ENCODE measurements at places on chromosomes 16 and 17.

- no peak for DNase-seq
These were observed 470.7 kb upstream of the RBFOX1 start for GRCh38 chr16:6861815-6862477.

DNA sequence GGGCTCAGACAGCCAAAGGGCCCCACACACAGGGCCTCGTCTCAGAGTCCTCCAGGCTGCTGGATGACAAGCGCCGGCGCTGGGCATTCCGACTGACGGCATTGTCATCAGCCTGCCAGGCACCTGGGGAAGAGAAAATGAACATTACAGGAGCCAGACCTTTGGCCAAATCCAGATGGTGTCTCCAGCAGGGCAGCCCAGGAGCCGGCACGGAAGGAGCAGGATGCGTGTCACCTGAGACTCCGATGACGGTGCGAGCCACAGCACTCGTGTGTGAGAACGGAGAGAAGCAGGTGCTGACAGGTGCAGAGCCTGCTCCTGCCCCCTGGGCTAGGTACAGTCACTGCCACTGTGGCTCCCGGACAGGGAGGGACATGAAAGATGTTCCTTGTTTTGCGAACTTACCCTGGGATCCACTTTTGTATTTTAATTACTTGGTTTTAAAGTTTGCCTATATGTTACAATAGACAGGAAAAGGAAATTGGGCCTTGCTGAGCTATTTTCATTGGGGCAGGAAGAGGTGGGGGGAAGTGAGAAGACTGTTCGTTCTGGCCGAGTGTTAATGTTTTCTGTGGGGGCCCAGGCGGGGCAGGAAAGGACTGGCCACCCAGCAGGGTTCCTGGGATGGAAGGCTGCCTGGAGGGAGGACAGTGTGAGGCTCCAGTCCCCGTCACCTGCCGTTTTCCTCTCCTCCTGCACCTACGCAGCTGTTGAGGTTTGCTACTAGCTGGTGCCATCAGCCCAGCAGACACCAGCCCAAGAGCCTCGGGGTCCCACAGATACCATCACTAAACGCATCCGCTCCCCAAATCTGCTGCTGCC is 4.4 kb upstream of the FOXJ1 start:
- DNase-seq = no peak

DNA sequence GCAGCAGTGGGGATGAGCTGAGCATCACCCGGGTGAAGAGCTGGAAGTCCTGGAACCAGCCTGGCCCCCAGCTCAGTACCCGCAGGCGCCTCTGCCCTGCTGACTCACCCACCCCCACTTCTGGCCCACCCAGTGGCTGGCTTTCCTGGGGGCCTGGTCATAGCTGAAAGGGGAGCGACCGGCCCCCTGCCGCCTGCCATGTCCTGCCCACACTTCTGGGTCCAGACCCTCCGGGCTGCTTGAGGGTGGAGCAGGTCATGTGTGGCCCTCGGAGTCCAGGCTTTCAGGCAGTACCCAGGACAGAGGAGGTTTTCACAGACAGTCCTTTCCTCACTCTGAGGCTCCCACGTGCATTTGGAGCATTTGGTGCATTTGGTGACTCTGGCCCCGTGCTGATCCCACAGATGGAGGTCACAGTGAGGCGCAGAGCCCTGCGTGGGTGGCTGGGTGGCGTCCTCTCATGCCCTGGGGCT is 7.1 kb upstream of the PIEZO1 start:
- no peak for DNase-seq

DNA sequence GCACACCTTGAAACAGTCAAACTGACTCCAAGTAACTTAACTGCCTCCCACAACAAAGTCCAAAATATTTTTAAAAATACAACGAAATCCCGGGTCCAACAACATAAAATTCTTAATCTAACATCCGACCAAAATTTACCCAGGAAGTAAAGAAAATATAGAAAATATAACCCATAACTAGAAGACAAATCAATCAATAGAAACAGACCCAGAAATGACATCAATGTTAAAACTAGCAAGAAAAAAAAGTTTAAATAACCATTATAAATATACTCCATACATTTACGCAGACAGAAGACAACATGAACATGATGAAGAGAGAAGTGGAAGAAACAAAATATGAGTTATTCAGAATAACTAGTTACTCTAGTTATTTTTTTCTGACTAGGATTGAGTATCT is 3.7 kb downstream of the ZNF597 start:
- no peak for DNase-seq

GRCh38 chr17:4170639-4171280 is 27.8 kb downstream of the CYB5D2 start:
- no peak for DNase-seq

GRCh38 chr16:13543850-13544249 is 376.1 kb upstream of the ERCC4 start:
- DNase-seq = no peak

DNA sequence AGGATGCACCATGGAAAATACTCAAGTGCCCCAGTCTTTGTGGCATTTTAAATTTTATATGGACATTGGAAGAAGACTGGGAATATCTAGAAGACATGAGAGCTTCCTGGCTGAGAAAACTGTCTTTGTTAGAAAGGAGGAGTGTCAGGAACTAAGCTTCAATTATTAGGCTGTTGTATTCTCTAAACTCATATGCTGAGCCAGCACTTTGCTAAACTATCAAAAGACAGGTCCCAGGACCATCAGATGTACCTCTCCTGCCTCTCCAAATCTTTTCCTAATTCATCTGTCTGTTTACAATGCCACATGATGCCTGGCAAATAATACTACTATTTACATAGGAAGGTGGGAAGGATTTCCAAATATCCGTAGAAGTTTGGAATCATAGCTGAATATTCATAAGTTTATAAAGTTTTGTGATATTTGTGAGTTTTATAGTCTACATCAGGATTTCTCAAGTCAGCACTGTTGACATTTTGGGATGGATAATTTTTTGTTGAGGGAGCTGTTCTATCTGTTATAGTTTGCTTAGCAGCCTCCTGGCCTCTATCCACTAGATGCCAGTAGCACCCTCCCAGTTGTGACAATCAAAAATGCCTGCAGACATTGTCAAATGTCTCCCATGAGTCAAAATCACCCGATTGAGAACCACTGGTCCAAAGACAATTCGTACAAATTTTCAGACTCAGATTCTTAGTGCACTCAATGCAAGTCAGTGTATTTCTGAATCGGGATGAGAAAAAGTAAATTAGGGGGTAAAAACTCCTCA is 61.2 kb upstream of the NETO2 start:
- no peak for DNase-seq

GRCh38 chr16:4376893-4377572 is 5.4 kb downstream of the VASN start:
- no peak for DNase-seq

DNA sequence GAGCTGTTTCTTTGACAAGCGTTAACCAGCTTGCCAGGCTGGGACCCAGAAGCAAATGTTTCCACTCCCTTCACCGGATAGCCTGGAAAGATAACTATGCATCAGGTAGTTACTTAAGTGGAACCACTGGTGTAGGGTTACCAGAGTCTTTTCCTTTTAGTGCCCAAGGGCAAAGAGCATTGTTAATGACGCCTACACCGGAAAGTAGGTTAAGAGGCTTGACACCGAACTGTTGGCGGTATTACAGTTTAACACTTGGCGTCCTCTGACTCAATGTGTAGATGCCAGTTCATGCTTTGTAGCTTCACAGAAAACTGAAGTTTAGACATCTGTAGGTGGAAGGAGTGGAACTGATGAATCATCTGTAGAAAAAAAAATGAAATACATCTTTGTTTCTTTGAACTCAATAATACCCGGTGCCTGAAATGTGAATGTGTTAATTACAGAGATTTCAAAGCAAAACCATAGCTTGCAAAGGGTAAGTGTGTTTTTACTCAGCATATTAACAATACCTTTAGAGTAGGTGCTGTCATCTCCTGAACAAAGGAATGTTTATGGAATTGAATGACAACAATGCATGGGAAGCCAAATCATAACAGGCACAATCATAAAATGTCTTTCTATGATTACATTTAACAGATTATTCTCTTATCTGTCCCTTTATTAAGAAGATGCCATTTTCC is 426.7 kb upstream of the SALL1 start:
- no peak for DNase-seq

GRCh38 chr17:74259667-74260524 is 14.1 kb upstream of the DNAI2 start:
- DNase-seq = no peak

DNA sequence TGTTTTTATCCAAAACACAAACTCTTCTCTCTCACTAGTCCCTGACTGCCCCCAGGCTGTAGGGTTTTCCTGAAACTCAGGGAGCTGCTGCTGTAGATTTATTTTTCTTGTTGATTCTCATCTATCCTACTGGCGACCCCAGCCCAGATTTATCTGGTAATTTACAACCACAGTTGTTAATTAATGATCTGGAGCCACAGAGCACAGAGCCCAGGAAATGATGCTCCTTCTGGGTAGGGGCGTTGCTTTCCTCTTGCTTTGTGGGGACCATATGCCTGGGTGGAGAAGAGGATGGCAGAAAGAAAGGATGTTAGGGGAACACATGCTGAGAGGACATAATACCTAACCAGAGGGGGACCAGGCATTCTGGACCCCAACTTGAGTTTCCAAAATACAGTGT is 7.4 kb upstream of the ETV4 start:
- DNase-seq = no peak

GRCh38 chr16:1543085-1543896 is 9.8 kb downstream of the TMEM204 start:
- DNase-seq = no peak

- no peak for DNase-seq
These were observed 117.9 kb upstream of the GPR139 start for GRCh38 chr16:20191566-20191965.

- no peak for DNase-seq
These were observed 46.6 kb downstream of the MPRIP start for GRCh38 chr17:17088541-17089525.

DNA sequence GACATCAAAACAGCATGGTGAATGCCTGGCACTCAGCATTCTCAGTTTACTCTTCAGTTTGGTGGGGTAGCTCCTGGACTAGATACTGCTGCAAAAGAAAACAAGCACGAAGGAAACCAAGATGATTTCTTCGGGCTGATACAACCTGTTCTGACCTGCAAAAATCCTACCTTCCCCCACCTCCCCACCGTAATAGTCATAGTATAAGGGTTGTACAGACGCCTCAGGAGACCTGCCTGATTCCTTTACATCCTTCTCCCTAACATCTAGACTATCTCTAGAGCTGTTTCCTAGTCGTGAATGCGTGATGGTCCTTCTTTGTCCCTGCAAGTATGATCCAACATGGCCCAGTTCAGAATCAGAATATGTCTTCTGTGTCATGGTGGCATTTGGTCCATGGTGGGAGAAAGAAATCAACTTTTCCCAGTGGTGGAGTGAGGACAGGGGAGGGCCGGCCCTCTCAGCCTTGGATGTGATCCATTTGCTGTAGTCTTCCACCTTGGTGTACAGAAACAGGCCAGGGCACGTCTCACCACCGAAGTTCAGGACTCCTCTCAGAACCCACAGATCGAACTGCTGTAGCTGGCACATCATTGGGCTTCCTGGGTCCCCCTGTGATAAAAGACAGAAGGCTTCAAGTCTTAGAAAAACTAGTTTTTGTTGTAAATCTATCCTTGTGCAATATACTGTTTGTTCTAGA is 14.5 kb downstream of the PRSS54 start:
- no peak for DNase-seq

GRCh38 chr17:60156746-60157145 is 7.0 kb downstream of the CA4 start:
- no peak for DNase-seq

DNA sequence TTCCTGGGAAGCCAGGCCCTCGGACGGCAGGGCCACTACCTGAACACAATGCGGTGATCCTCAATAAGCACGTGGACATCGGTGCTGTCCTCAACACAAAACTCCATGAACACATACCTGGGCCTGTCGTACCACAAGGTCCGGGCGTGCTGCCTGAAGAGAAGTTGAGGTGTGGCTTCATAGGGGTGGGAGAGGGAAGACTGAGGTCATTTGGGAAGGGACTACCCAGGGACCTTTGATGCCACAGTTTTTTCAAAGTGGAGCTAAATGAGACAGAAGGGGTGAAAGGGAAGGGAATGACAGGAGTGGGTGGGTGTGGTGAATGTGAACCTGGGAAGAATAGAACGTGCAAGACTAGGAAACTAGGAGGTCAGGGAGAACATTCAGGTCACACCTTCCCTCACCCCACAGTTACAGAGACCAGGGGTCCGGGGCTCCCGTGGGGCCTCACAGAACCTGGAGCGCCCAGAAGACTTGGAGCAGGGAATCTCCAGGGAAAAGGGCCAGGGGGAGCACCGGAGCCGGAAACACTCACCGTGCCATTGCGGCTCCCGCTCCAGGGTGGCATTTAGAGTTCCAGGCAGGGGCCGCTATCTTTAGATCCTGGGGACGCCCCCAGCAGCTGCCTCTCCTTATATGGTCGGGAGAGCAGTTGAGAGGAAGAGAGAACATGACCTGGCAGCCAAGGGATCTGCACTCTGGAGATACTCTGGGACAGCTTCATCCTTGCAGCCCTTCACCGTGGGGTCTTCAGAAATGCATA is at the start of gene PTGES3L:
Gene PTGES3L, minus strand, starts transcription at position 570 of the 763 bp plus-strand sequence. Its CDS starts 27 bp downstream, at position 543.
- DNase-seq = peak; percentile 21

DNA sequence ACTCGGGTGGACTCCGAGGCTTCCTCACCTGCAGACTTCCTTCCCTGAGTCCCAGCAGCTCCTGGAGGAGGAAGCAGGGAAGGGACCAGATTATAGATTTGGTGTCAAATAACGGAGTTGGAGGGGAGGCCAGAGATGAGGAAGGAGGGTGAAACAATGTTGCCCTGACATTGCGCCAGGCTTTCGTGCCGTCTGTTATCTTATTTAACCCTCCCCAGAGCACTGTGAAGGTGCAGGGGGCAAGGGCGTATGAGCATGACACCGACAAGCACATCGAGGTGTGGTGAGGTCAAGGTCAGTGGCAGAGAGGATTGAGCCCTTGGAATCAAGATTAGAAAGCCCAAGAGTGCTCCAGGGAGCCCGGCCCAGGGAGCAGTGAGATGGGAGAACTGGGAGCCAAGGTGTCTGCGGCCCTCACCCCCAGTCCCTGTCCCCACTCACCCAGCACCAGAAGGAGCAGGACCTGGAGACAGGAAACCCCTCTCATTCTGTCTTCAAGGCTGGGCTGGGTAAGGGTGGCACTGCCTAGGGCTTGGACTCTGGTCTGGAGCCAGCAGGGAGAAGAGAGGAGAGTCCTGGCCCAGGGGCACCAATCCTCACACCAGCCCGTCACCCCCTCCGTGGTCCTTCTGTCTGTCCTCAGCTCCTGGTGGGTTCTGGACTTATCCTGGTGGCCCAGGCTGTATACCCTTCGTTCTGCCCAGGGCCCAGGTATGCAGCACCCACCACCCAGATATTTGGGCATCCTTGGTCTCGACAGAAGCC is 1.1 kb downstream of the PRSS33 start:
- no peak for DNase-seq

- DNase-seq = no peak
These were observed 50.5 kb upstream of the ZNF750 start for GRCh38 chr17:82890339-82890730.

GRCh38 chr16:85172455-85173145 is 60.3 kb upstream of the CIBAR2 start:
- DNase-seq = no peak

GRCh38 chr17:2592971-2593820 is at the start of gene PAFAH1B1:
Gene PAFAH1B1 (plus strand): TSS chr17:2593654. CDS start chr17:2638289, 44,635 bp downstream.
- DNase-seq = peak; percentile 93

Data from progenitor cell of endocrine pancreas (in vitro differentiated cells).